ENCODE measurements at places on chromosomes 1 and 21. TPM values are rescaled to one million over a fixed set of nuclear protein-coding genes. Genes with fewer than 3 reads are reported as not detected.

GRCh38 chr1:213533125-213533524 lies 454.6 kb upstream of the PROX1 start:
- H3K27me3 ChIP-seq, result no peaks in the 10 kb centered on the region
- DNase-seq, result no peak
- no peaks in the 10 kb centered on the region for H3K4me1 ChIP-seq
- H3K27ac ChIP-seq, result no peak overlapping the region
- no peaks in the 10 kb centered on the region for H3K36me3 ChIP-seq

DNA sequence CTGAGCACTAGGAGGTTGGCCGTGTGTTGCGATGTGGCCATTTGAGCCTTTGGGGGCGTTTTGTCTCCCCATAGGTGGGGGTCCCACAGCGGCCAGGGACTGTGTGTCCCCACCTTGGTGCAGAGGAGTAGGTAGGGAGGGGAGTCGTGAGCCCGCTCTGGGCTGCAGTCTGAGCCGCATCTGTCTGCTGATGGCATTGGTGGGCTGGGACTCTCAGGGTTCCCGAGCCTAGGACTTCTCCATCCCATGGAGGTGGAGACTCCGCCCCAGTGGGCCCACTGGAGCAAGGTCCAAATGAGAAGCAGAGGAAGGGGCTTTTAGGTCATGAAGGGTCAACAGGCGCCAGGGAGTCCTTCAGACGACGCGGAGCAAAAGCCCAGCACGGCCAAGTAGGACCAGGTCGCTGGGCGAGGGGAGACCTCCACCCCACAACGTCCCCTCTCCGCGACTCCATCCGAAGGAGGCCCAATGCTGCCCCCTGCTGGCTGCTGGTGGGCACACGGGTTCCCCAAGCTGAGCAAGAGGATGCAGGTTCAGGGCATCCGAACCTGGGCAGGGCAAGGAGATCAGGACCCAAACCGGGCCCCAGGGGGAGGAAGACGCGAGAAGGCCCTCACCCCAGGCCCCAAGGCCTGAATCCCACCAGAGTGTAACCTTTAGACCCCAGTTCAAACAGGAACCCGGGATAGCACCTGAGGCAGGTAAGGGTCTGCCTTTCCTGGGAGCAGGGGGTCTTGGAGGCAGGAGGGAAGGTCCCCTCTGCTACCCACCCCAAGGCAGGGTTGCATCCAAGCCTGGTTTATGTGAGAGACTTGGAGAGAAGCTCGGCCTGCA lies 14.9 kb downstream of the TTC34 start:
- peaks cover 52% of the 10 kb centered on the region for H3K27me3 ChIP-seq
- H3K4me1 ChIP-seq, result no peaks in the 10 kb centered on the region
- H3K36me3 ChIP-seq, result no peaks in the 10 kb centered on the region

- H3K4me3 ChIP-seq, result peak overlapping the region; percentile 81
- peak; percentile 47 for DNase-seq
- H3K36me3 ChIP-seq, result no peaks in the 10 kb centered on the region
These were observed 869 bp downstream of the NAV1 start for GRCh38 chr1:201539561-201540431.

GRCh38 chr1:82718719-82719419 lies 918.1 kb downstream of the ADGRL2 start:
- no peak for DNase-seq
- no peak overlapping the region for H3K27ac ChIP-seq
- H3K36me3 ChIP-seq, result no peaks in the 10 kb centered on the region
- H3K4me1 ChIP-seq, result no peaks in the 10 kb centered on the region

DNA sequence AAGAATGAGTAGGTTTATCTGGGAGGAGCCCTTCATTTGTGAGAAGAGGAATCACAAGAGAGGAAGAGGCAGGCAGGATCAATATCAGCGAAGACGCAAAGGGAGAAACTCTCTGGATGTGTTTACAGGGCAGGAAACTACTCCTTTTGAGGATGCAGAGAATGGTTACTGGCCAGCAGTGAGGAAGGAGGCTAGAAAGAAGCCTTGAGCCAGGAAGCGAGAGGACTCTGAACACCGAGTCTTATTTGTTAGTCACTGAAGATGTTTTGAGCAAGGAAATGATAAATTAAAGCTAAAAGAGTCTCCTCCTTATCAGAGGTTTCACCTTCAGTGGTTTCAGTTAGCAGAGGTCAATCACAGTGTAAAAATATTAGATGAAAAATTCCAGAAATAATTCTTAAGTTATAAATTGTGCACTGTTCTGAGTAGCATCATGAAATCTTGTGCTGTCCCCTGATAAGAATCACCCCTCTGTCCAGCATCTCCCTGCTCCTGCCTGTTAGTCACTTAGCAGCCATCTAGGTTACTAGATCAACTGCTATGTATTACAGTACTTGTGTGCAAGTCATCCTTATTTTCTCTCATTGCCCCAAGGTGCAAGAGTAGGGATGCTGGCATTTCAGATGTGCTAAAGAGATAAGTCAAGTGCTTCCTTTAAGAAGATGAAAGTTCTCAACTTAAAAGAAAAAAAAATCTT lies 43.5 kb downstream of the WLS start:
- no peak overlapping the region for H3K27ac ChIP-seq
- H3K4me1 ChIP-seq, result peaks cover 10% of the 10 kb centered on the region
- H3K27me3 ChIP-seq, result no peaks in the 10 kb centered on the region
- DNase-seq, result no peak

DNA sequence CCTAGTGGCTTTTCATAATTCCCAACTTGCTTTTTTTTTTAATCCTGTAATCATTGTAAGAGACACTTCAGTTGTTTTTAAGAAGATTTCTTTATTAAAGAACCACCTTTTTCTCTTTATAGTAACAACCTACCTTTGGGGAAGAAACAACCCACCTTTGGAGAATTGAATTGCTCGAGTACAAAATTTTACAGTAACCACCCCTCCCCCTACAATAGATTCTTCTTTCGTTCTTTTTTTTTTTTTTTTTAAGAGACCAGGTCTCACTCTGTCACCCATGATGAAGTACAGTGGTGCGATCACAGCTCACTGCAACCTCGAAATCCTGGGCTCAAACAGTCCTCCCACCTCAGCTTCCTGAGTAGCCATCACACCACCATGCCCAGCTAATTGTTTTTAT lies 2.1 kb upstream of the LRRC40 start:
- no peak for DNase-seq
- 0 out of 2 replicates have a peak, but pooled peaks cover 20% of the 10 kb centered on the region for H3K36me3 ChIP-seq
- H3K4me3 ChIP-seq, result no peak overlapping the region
- H3K4me1 ChIP-seq, result peaks cover 17% of the 10 kb centered on the region
- H3K27me3 ChIP-seq, result no peaks in the 10 kb centered on the region
- H3K27ac ChIP-seq, result no peak overlapping the region

DNA sequence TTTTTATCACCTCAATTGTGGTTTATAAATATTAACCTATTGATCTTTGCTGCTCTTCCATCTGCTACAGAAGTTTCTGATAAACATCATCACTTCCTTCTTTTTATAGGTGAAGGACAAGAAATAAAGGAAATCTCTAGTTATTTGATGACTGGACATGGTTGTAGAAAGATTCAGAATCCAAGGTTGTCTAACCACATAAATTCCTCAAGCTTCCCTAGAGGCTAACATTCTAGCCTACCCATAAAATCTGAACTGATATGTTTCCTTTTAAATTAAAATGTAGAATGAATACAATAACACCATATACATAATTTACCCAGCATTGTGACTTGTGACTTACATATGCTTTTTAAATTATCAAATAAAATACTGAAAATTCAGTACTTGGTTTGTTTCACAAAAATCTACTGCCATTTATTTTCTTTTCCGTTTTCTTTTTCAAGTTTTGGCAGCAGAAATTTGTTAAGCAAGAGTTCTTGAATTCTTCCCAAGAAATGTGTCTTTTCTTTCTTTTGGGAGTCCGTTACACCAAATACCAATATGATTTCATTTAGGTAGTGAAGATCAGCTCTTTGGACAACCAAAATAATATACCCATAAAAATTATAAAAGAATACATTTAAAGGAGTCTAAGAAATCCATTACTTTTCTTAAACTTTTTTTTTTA lies 513.2 kb upstream of the ADGRL2 start:
- no peak overlapping the region for H3K27ac ChIP-seq
- no peak for DNase-seq
- H3K36me3 ChIP-seq, result no peaks in the 10 kb centered on the region
- H3K4me1 ChIP-seq, result no peaks in the 10 kb centered on the region
- no peak overlapping the region for H3K4me3 ChIP-seq

DNA sequence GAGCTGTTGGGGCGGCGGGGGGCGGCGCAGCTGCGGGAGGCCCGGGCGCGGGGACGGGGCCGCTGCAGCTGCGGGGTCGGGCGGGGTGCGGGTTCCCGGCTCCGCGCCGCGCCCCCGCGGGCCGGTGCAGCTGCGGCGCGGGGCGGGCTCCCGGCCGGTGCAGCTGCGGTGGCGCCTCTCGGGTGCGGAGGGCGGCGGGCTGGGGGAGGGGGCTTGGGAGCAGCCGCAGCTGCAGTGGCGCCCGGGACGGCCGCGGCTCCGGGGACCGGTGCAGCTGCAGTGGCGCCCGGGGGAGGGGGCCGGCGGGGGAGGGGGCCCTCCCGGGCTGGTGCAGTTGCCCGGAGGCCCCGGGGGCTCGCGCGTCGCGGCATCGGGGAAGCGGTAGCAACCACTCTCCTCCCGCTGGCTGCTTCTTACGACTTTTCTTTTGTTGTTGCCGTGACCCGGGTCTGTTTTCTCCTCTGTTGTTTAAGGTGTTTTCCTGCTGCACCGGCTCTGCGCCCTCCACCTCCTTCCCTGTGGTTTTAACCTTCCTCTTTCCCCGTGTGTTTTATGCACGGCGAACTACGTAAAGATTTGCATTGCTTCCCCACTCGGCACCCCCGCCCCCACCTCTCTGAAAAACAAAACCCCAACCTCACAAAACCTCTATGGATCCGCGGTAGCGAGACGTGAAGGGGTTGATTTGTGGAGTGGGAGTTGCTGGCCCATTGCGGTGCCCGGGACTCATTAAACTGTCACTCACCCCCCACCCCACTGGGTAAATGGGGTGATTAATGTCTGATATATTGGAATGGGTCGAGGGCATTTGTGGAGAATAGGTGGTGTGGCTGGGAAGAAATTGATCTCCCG lies 1.7 kb upstream of the ZBTB18 start:
- H3K27ac ChIP-seq, result peak overlapping the region; percentile 34
- H3K27me3 ChIP-seq, result no peaks in the 10 kb centered on the region
- peak; percentile 26 for DNase-seq
- peak overlapping the region; percentile 99 for H3K4me3 ChIP-seq
- peaks cover 16% of the 10 kb centered on the region for H3K36me3 ChIP-seq

Gene C1QC
- not detected for total RNA-seq

Gene PIGR
- total RNA-seq, result 0.10 TPM

Gene SIK1
- 28.5 TPM for total RNA-seq

Data from PC-9 (cell line).